ENCODE measurements at places on chromosomes 12 and 14.

GRCh38 chr12:74370608-74371216 is 166.9 kb upstream of the ATXN7L3B start:
- DNase-seq, result no peak

DNA sequence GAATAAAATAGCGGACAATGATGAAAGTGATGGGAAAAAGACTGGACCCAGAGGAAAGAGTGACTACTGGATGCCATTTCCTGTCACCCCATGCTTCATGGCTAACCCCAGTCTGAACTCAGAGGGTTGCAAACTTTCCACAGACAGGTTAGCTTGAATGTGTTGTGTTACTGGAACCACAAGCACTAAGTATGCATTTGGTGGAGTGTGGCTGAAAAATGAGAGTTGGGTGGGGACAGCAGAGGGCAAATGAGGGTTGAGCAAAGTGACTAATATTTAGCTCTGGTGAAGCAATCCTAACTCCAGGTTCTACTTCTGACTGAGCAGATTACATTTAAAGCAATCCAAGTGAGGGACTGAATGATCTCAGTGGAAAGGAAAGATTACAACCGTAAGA is 1.6 kb downstream of the SLC16A7 start:
- DNase-seq, result peak; percentile 99

- no peak for DNase-seq
Observed at GRCh38 chr14:90519262-90519920, 122.6 kb downstream of the CALM1 start.

- DNase-seq, result no peak
Observed at GRCh38 chr14:53710615-53711014, 246.0 kb downstream of the BMP4 start.

Data from AG09309 (cell line).